ENCODE measurements at places on chromosomes 1 and 21.
A peak's percentile ranks its signal among the peaks of the same experiment; 100 is the strongest.

DNA sequence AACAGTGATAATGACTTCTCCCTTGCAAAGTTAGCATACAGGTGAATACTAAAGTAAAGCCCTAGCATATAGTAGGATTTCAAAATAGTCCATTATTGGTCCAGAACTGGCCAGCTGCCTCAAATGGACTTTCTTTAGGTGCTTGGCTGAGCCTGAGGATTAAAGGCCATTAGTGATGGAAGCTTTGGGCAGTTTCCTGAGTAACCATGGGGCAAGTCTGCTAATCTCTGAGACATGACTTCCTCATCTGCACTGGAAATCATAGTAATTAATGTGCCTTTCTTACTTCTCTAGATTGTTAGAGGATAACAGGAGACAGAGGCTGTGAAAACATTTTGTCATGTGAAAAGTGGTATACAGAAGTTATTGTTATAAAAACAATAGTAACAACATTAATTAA lies 156.5 kb upstream of the UBE2U start:
- DNase-seq = no peak

DNA sequence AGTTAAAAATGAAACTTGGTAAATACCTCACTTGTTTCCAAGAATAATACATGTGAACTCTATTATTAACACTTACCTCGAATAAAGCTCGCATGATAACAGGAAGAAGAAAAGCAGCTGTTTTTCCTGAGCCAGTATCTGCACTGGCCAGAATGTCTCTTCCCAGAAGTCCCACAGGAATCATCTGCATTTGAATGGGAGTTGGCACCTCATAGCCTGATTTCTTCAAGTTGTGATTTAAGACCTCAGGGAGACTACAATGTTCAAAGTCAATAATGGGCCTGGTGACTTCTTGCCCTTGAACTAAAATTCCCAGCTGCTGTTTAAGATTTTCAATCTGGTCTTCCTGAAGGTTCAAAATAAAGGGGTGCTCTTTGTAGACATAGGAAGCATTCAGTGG lies 3.8 kb downstream of the DDX59 start:
- DNase-seq = no peak

DNA sequence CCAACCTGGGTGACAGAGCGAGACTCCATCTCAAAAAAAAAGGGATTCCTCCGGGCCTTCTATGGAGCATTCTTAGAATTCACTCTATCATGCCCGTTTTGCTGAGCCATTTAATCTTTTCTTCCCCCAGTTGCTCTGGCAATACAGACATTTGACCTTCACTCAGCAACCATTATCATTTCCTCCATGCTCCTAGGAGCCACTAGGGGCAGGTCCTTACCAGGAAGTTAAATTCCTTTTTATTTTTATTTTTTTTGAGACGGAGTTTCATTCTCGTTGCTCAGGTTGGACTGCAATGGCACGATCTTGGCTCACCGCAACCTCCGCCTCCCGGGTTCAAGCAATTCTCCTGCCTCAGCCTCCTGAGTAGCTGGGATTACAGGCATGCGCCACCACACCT lies 9.7 kb upstream of the CGN start:
- DNase-seq = no peak

- peak; percentile 33 for DNase-seq
These were observed 741 bp downstream of the DUSP10 start for GRCh38 chr1:221740993-221741702.

DNA sequence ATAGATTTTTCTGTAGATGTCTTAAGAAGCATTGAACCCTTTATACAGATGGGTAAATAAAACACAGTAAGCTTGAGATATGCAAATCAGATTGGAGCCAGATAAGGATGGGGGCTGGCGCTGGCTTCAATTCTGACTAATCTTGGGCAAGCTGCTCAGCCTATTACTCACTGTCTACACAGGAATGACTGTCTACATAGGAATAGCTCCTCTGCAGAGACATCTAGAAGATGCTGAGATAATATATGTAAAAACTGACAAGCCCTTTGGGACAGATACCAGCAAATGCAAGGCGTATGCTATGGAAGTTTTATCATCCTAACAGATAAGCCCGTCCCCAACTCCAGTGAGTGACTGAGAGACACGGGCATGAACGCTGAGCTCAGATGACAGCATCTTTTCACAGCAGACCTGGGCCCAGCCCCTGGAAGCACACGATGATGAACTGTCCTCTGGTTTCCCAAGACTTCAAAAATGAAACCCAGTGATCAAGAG lies 1.7 kb downstream of the CLDN14 start:
- DNase-seq = no peak

DNA sequence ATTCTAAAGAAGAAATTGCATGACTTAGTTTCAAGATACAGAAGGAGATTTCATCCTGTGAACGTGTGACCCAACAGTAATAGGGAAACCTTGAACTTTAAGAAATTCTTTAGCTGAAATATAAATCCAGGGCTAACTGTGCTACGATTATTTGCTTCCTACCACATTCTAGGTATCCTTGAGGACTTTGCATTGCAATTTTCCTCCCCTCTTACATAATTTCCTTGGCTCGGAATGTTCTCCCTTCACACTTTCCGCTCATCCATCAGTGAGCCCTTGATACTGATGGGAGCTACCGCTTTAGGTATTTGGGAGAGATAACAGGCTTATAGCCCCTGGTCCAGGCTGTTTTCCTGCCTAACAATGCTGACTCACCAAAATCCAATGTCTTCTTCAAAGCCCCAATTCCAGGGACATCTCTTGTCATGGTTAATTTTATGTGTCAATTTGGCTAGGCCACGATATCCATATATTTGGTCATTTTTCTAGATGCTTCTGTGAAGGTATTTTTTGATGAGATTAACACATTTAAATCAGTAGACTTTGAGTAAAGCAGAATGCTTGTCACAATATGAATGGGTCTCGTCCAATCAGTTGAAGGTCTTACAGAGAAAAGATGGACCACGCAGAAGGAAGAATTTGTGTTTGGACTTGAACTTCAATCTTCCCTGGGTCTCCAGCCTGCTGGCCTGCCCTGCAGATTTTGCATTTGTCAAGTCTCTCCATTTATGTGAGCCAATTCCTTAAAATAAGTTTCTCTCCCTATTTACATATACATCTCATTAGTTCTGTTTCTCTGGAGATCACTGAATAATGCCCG lies 121.2 kb downstream of the PTPN14 start:
- no peak for DNase-seq

- DNase-seq = no peak
These were observed 55.3 kb downstream of the DOP1B start for GRCh38 chr21:36211660-36212512.

GRCh38 chr1:241131636-241132194 lies 225.3 kb downstream of the RGS7 start:
- no peak for DNase-seq

Data from left cardiac atrium (tissue), 4 donors.